ENCODE measurements at places on chromosomes 6 and 20.

GRCh38 chr6:7163661-7164071 is 55.9 kb downstream of the RREB1 start:
- H3K36me3 ChIP-seq, result peaks cover 4% of the 10 kb centered on the region
- no peak overlapping the region for H3K27ac ChIP-seq
- H3K4me1 ChIP-seq, result peaks cover 10% of the 10 kb centered on the region
- H3K27me3 ChIP-seq, result no peaks in the 10 kb centered on the region
- H3K4me3 ChIP-seq, result no peak overlapping the region
- DNase-seq, result no peak

DNA sequence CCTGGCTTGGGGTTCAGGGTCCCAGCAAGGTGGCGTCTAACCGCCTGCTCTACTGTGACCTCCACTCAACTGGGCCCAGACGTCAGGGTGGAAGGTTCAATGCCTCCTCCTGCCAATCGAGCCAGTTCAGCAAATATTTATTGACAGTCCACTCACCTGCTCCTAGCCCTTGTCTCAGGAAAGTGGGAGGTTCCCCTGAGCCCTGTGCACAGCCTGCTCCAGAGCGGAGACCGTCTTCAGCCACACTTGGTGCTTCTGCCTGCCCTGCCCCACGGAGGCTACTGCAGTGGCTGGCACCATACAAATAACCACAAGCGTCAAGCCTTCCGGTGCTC is 6.1 kb downstream of the CCDC167 start:
- no peak for DNase-seq
- no peaks in the 10 kb centered on the region for H3K27me3 ChIP-seq
- H3K4me1 ChIP-seq, result peaks cover 60% of the 10 kb centered on the region
- peaks cover 13% of the 10 kb centered on the region for H3K36me3 ChIP-seq

GRCh38 chr6:8579372-8579771 is 144.0 kb upstream of the SLC35B3 start:
- DNase-seq, result no peak
- H3K4me1 ChIP-seq, result no peaks in the 10 kb centered on the region
- no peak overlapping the region for H3K4me3 ChIP-seq
- no peaks in the 10 kb centered on the region for H3K36me3 ChIP-seq

- no peaks in the 10 kb centered on the region for H3K4me1 ChIP-seq
- no peaks in the 10 kb centered on the region for H3K27me3 ChIP-seq
- H3K4me3 ChIP-seq, result no peak overlapping the region
- H3K36me3 ChIP-seq, result no peaks in the 10 kb centered on the region
Observed at GRCh38 chr20:58044286-58044685, 184.2 kb downstream of the ANKRD60 start.

DNA sequence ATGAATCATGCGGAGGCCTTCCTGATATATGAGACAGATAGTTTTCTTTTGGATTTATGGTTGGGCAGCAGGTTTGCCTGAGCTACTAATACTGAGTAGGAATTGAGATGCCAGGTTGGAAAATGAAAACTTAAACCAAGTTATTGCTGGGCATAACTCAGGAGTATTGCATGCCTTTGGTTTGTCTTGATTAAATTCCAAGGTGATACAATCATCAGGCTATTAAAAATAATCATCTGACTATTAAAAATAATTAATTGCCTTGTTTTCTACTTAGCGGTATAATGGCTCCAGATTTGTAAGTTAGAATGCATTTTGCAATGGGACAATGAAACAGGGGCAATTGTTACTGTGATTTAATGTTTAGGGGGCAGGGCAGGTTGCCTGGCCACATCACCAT is 15.5 kb upstream of the RNF144B start:
- H3K36me3 ChIP-seq, result no peaks in the 10 kb centered on the region
- H3K4me1 ChIP-seq, result no peaks in the 10 kb centered on the region
- no peak overlapping the region for H3K4me3 ChIP-seq
- H3K27me3 ChIP-seq, result peaks cover 4% of the 10 kb centered on the region

Measured in activated CD8-positive, alpha-beta T cell treated with anti-CD3 and anti-CD28 coated beads, Interleukin-2, amount 10 ng/mL, durations not matched to agents 7 days and 5 days (primary cell).